Frontal cortex (tissue), 4 donors: ENCODE measurements at places on chromosomes 2 and 18.

DNA sequence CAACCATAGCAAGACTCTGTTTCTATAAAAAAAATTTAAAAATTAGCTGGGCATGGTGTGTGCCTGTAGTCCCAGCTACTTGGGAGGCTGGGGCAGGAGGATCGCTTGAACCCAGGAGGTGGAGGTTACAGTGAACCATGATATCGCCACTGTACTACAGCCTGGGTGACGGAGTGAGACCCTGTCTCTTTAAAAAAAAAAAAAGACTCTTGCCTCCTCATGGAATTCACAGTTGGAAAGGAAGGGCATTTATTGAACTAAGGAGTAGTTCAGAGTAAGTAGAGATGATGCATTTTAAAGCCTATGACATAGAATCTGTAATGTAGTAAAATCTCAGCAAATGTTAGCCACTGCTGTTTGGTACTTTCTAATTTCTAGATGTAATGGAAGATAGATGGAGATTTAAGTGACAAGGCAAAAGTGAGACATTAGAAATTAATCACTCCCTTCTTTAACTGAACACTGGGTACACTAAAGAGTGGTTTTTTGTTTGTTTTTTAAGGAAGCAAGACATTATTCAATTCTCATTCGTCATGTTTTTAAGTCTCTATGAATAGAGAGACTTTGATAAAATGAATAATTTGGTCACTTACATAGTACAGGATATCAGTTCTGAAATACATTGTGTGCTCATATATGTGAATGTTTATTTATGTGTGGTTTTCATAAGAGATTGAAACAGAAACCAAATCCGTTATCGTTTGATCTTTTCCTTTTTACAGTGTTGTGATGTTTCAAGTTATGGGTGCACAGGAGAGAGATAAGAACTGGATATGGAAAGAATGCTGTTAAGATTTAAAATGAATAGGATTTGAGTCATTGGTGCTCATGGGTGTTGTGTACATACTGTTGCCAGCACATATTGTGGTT is 186.1 kb upstream of the STON1 start:
- DNase-seq, result no peak

GRCh38 chr18:6682437-6683111 is 46.9 kb upstream of the ARHGAP28 start:
- DNase-seq, result no peak

GRCh38 chr2:97906307-97906706 is 89.4 kb downstream of the TMEM131 start:
- no peak for DNase-seq

DNA sequence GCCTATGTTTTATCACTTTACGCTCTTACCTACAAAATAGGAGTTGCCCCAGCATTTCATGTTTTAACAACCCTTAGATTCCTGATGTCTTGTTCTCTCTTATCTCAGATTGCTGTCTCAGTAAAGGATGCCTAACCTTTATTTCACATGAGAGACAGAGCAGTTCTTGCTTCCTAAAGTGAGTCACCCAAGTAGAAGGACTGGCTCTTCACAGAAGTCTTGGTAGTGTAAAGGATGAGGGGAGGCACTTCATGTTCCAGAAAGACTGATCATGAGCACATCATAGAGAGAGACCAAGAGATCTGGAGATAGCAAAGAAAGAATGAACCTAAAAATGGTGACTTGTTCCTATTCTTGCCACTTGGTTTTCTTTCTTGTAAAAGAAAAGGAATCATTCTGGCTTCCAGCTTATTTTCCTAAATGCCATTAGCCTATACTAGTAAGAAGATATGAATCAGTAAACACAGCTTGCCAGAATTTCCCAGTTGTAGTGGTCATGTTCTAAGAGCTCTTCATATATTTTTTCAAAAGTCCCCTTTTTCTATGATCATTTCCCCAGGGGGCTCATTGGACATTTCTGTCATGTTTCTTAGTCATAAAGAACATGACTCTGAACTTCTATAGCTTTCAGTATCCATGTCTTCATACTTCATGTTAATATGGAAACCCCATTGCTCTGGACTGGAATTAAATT is 54.9 kb downstream of the MAPRE2 start:
- no peak for DNase-seq

DNA sequence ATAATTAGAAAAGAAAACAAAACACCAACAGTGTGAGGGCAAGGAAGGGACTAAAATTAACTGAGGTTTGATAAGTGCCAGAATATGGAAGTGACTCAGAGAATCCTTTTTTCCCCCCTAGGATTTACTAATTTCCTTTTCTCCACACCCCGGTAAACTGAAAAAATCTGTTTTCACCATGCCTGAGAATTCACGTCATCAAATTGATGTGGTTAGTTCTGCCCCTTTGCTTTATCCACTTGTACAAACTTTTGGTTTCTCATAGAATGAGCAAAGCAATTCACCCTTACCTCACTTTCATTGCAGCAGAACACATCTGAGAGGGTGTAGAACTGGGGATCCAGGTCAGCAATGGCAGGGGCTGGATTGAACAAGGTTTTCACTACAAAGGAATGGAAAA is 57.8 kb downstream of the RBKS start:
- no peak for DNase-seq

DNA sequence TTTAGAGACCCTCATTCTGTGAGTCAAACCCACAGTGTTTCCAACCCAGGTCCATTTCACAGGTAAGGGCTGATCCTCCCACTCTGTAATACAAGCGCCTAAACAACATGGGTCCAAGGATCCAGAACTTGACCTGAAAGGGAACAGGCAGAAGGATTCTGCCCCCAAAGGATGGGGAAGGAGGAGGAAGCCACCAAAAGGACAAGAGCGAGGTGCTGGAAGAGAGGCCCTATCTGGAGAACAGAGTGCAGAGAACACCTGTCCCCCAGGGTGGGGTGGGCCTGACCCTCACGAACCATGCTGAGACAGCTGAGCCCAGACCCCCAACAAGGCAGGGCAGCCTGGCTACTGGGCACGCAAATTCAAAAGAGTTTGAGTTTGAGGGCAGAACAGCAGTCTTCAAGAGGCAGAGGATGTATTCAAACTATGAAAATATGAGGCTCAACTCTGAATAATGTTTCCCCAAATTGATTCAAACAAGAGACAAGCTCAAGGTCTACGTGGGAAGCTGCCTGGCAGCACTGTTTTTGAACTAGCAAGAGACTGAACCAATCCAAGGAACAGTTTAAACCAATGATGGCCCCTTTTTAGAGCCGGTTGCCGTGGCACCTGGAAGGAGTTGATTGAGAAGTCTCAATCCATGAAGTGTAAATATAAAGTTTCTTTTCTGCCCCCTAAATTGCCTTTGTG is 212.7 kb downstream of the ALPK2 start:
- no peak for DNase-seq

DNA sequence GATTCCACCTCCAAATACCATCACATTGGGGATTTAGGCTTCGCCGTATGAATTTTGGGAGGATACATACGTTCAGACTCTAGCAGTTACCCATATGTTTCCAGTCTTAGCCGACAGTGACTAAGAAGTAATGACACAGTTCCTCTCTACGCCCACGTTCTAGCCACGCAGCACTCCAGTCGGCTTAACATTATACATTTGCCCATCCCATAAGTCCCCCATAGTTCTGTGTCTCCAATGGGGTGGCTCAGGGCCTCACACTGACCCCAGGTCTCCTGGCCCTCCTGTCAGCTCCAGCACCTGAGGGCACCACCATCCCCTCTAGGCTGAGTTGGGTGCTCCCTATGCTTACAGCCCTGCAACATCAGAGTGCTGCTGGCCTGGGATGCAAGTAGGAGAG is 18.4 kb upstream of the CNDP2 start:
- DNase-seq, result no peak

DNA sequence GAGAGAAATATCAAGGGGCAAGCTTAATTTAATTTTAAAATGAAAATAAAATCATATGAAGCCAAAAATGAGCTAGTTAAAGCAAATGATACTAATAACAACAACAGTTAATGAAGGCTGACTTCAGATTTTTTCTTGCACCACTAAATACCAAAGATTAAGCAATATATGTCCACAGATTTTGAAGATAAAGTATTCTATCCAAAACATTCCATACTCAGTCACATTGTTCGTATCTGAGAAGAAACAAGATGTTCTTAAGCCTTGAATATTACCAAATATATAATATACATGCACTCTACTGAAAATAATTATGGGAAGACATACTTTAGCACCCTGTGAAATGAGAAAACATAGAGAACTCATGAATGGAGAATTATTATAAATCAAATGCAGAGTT is 593.3 kb upstream of the SYT4 start:
- no peak for DNase-seq

GRCh38 chr2:241289597-241289996 is 25.9 kb downstream of the HDLBP start:
- no peak for DNase-seq

DNA sequence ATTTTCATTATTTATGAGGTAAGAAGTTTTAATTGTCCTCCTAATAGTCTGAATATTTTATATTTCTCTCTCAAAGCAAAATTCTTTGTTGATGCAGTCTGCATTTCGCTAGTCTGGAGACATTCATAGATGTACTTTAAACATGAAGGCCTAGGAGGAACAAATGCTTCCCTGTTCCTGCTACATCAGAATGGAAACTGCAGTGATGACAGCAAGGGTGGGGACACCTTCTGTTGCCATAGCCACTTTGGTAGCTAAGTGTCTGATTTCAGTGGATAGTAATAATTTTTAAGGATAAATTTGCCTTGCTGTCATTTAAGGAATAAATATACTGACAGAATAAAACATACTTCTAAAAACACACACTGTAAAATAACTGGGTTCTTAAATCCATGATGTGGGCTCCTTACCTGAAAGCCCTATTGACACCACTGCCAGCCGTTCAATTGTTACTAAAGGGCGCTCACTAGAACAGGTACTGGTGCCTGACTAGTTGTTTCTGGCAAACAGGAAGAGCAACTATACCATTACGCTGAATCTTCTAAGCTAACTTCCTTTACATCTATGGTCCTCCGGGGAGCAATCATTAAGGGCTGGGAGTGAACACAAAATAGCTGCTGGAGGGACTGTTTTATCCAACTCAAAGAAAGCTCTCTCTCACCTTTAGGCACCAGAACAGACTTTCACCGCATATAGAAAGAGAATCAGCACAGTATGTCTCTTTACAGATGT is 88.2 kb downstream of the TMEM131 start:
- no peak for DNase-seq

DNA sequence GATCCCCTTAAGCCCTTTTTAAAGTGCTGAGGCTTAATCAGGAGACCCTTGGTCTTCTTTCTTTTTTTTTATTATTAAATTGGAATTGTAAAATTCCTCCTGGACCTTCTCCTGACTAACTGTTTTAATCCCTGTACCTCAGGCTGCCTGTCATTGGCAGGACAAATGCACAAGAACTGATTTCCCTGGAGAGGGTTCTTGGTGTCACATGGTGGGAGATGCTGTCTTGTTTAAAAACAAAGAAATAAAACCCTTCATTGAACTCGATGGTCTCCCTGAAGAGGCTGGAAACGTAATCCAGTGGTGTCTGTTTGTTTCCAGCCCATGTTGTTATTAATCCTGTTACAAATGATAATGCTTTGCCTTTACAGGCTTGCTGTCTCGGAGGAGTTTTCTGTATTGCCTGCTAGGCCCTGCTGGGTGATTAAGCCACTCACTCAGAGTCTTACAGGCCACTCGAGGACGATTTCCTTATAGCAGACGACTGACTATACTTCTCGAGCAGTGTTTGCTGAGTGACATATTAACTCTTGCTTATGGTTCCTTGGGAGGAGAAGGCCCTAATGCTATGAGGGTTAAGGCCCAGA is 100.5 kb upstream of the MGAT5 start:
- DNase-seq, result no peak

GRCh38 chr2:210169516-210170195 is 1.6 kb downstream of the KANSL1L start:
- DNase-seq, result no peak

GRCh38 chr18:24009651-24010333 is 4.8 kb upstream of the TTC39C start:
- no peak for DNase-seq

- no peak for DNase-seq
These were observed 110.6 kb upstream of the TEX51 start for GRCh38 chr2:126788113-126788512.

- DNase-seq, result no peak
These were observed 19.3 kb upstream of the HPCAL1 start for GRCh38 chr2:10283106-10284062.
